Nephron progenitor cell (in vitro differentiated cells): ENCODE measurements at places on chromosomes 16 and 17.

GRCh38 chr16:2432286-2432685 is 3.0 kb downstream of the CCNF start:
- no peak for DNase-seq
- peaks cover 38% of the 10 kb centered on the region for H3K36me3 ChIP-seq
- no peak overlapping the region for H3K27ac ChIP-seq
- H3K4me1 ChIP-seq, result peaks cover 30% of the 10 kb centered on the region

- H3K4me1 ChIP-seq, result no peaks in the 10 kb centered on the region
- H3K4me3 ChIP-seq, result no peak overlapping the region
- DNase-seq, result no peak
- no peak overlapping the region for H3K27ac ChIP-seq
- no peaks in the 10 kb centered on the region for H3K27me3 ChIP-seq
Measured at GRCh38 chr16:13322336-13322735, 420.9 kb downstream of the SHISA9 start.

DNA sequence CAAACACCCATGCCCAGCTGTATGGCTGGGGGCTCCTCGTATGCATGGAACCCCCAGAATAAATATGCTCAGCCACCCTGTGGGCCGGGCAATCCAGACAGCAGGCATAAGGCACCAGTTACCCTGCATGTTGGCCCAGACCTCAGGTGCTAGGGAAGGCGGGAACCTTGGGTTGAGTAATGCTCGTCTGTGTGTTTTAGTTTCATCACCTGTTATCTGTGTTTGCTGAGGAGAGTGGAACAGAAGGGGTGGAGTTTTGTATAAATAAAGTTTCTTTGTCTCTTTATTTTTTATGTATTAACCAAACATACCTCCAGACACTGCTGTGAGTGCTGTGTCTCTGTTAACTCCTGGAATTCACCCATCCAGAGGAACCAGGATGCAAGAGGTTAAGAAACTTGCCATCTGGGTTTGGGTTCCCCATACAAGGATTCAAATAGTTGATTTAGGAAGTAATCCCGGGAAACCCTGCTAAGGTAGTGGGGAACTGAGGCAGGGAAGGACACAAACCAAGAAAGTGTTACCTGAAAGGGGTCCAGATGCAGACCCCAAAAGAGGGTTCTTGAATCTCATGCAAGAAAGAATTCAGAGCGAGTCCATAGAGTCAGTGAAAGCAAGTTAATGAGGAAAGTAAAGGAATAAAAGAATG is 37.4 kb upstream of the IL21R start:
- H3K4me3 ChIP-seq, result no peak overlapping the region
- no peak for DNase-seq
- peak overlapping the region; percentile 60 for H3K27ac ChIP-seq
- H3K4me1 ChIP-seq, result no peaks in the 10 kb centered on the region
- H3K36me3 ChIP-seq, result peaks cover under 1% of the 10 kb centered on the region
- H3K27me3 ChIP-seq, result peaks cover 7% of the 10 kb centered on the region

DNA sequence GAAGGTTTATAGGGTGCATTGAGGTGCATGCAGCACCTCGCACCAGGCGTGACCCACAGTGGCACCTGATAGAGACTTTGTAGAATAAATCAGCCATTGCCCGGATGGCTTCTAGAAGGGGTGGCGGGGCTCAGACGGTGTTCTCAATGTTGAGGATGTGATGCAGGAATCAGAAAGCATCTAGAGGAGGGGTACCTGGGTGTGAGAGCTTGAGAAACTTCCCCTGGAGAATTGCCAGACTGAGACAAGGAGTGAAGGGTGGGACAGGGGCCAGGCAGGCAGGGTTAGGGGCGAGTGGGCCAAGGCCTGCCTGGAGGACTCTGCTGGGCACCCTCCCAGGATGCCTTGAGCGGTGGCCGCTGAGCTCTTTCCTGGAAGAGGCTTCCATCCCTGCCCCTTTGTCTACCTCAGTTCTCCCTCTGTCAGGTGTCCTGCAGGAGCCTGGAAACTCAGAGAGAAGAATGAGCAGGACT is 9.3 kb upstream of the ADGRG1 start:
- H3K4me3 ChIP-seq, result no peak overlapping the region
- H3K27me3 ChIP-seq, result no peaks in the 10 kb centered on the region
- H3K4me1 ChIP-seq, result peaks cover 44% of the 10 kb centered on the region
- no peaks in the 10 kb centered on the region for H3K36me3 ChIP-seq
- no peak for DNase-seq

DNA sequence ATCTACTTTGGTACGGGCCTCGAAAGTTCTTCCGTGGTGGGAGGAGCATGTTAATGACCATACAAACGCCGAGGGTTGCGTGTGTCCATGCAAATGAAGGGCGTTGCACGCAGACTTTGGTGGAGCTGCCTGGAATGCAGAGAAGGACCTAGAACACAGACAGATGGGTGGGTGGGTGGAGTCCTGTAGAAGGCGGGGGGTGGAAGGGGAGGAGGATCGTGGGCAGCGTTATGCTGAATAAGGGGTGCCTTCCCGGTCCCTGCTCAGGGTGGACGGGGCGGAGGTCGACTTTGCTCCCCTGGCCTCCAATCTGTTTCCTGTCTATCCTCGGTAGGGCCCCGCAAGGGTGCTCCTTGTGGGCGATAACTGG is 795 bp upstream of the PAQR4 start:
- no peak overlapping the region for H3K27ac ChIP-seq
- no peak for DNase-seq
- H3K4me1 ChIP-seq, result peaks cover 32% of the 10 kb centered on the region
- H3K4me3 ChIP-seq, result peak overlapping the region; percentile 71

DNA sequence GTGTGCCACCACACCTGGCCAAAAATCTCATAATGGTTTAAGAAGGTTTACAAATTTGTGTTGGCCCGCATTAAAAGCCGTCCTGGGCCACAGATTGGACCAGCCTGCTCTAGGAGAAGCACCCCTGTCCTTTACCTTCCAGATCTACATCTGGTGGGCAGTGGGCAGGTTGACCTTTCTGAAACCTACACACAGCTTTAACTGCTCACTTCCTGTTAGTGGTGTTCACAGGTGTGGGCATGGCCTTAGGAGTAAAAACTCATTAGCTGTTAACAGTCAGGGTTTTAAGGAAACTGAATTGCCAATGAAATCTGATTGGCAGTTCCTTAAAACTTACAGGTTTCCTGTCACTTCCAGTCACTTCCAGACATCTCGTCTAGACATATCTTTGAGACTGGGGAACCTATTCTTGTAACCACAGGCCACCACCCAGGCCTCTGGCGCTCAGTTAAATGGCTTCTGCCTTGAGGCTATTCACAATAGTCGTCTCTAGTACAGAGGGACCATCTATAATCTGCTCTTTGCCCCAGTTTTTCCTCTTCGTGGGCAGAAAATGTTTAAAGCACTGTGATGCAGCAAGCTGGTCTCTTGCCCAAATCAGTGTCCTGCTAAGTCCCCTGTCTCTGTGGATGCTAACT is 29.3 kb downstream of the GNGT2 start:
- no peaks in the 10 kb centered on the region for H3K36me3 ChIP-seq
- H3K4me3 ChIP-seq, result no peak overlapping the region
- peaks cover 11% of the 10 kb centered on the region for H3K27me3 ChIP-seq
- H3K4me1 ChIP-seq, result no peaks in the 10 kb centered on the region
- DNase-seq, result no peak
- no peak overlapping the region for H3K27ac ChIP-seq

DNA sequence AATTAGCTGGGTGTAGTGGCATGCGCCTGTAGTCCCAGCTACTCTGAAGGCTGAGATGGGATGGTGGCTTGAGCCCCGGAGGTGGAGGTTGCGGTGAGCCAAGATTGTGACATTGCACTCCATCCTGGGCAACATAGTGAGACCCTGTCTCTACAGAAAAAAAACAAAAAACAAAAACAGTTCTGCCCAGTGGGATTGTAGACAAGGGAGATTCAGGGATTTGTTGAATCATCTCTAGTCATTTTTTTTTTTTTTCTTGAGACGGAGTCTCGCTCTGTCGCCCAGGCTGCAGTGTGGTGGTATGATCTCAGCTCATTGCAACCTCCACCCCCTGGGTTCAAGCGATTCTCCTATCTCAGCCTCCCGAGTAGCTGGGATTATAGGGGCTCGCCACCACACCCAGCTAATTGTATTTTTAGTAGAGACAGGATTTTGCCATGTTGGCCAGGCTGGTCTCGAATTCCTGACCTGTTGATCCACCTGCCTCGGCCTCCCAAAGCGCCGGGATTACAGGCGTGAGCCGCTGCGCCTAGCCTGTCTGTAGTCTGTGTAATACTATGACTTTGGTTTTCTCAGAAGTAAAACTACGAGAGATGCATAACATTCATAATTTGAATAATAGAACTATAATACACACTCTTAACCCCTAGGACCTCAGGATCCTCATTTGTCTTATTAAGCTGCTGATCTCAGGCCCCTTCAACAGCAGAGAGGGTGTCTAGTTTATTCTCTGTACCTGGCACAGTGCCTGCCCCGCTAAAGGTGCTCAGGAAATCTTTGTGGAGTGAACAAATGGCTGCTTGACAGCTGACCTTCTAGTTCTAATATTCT is 1.4 kb downstream of the TEN1 start:
- H3K36me3 ChIP-seq, result peaks cover 14% of the 10 kb centered on the region
- no peak for DNase-seq
- H3K27ac ChIP-seq, result peak overlapping the region; percentile 100

DNA sequence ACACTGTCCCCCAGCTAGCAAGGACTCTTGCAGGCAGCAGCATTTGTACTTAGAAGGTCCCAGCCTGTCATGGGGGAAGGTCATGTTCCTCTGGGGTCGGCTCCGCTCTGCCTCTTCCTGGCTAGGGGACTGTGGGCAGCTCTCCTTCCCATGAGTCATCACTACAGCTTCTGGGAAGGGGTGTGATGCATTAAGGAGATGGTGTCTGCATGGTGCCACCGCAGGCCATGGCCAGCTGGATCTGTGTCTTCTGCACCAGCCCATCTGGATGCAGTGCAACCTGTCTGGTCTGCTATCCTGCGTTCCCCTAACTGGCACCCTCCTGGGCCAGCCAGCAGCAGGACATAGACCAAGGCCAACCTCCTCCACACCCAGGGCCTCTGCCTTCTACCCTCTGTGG is 6.3 kb downstream of the STARD3 start:
- H3K4me3 ChIP-seq, result no peak overlapping the region
- peaks cover 4% of the 10 kb centered on the region for H3K27me3 ChIP-seq
- no peaks in the 10 kb centered on the region for H3K36me3 ChIP-seq
- peaks cover 74% of the 10 kb centered on the region for H3K4me1 ChIP-seq
- H3K27ac ChIP-seq, result no peak overlapping the region

DNA sequence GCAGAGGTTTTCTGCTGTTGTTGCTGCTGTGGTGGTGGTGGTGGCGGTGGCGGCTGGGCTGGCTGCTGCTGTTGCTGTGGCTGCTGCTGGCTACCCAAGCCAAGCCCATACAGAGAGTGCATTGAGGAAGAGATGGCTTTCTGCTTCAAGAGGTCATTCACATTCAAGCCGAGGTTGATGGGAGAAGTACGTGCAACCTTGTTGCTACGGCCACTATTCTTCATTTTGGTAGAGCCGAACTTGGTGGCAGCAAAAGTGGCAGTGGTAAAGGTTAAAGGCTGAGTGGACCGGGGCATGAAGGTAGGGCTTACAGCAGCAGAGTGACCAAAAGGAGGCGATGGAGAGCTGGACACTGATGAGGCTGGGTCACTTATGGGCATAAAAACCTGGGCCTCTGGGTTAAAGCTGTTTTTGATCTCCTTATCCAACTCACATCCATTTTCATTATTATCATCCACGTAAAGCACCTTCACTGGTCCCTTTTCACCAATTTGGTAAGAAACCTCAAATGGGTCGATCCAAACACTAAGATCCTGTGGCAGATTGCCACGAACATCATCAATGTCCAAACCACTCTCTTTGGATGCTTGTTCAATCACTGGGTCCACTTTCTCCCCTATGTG is 2.8 kb downstream of the TOB1 start:
- peaks cover 3% of the 10 kb centered on the region for H3K27me3 ChIP-seq
- DNase-seq, result peak; percentile 46
- peaks cover 48% of the 10 kb centered on the region for H3K4me1 ChIP-seq
- peak overlapping the region; percentile 100 for H3K4me3 ChIP-seq
- peaks cover 18% of the 10 kb centered on the region for H3K36me3 ChIP-seq

- no peak overlapping the region for H3K4me3 ChIP-seq
- no peaks in the 10 kb centered on the region for H3K27me3 ChIP-seq
- H3K36me3 ChIP-seq, result no peaks in the 10 kb centered on the region
- DNase-seq, result peak; percentile 75
Measured at GRCh38 chr17:72725433-72726068, 366.9 kb downstream of the SLC39A11 start.

DNA sequence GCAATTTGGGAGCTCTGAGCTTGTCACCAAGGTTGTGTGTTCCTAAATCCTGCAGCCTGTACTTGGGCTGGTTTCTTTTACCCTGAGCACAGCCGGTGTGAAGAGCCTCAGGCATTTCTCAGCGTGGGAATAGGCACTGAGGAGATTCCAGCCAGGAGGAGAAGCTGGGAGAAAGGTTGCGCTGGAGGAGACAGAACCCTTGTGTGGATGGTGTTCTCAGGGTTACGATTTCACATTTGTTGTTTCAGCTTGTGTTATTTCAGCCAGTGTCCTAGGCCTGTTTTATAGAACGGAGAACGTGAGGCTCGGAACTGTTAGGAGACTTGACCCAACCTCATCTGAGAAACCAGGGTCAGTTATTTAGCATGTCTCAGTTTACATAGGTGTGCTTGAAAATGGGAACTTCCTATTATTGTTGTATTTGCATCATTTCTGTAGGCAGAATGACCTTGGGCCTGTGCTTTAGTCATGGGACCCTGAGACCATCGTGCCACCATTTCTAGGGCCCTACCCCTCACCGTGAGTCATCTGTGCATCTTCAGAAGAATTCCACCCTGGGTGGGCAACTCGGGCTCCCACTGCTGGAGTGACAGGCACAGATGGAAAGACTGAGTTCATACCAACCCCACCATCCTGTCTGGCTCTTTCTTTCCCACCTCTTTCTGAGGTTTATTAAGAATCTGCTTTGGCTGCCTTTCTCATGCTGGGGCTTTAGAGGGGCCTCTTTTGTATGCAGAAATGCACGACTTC is 134.9 kb downstream of the MSI2 start:
- peaks cover 87% of the 10 kb centered on the region for H3K36me3 ChIP-seq
- H3K4me3 ChIP-seq, result no peak overlapping the region
- H3K27ac ChIP-seq, result peak overlapping the region; percentile 99
- H3K27me3 ChIP-seq, result peaks cover 9% of the 10 kb centered on the region
- H3K4me1 ChIP-seq, result peaks cover 66% of the 10 kb centered on the region
- DNase-seq, result no peak

GRCh38 chr16:27127308-27127707 is 60.6 kb downstream of the C16orf82 start:
- H3K36me3 ChIP-seq, result no peaks in the 10 kb centered on the region
- no peaks in the 10 kb centered on the region for H3K4me1 ChIP-seq
- H3K27me3 ChIP-seq, result peaks cover 13% of the 10 kb centered on the region
- DNase-seq, result no peak

DNA sequence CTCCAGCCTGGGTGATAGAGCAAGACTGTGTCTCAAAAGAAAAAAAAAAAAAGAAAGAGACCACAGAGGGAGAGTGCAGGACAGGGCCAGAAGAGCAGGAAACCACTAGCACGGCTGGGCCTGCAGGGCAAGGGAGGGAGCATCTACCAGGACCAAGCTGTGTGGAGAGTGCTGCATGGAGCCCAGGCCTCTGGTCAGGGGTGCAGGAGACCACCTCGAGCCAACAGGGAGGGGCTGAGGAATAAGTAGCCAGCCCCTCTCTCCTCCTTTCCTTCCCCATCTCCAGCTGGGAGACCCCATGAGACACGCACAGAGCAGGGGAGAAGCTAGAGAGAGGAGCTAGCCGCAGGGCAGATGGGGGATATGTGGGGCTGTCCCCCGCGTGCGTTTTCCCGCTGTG is 67.0 kb upstream of the DNAH17 start:
- H3K27me3 ChIP-seq, result peaks cover 25% of the 10 kb centered on the region
- no peak overlapping the region for H3K4me3 ChIP-seq
- H3K36me3 ChIP-seq, result no peaks in the 10 kb centered on the region
- DNase-seq, result no peak
